ENCODE measurements at places on chromosomes 7 and 10.

- DNase-seq: peak; percentile 60
Observed at GRCh38 chr7:127383123-127383835, 9.2 kb downstream of the ZNF800 start.

GRCh38 chr7:1520539-1521234 is 9.8 kb upstream of the MAFK start:
- DNase-seq: peak; percentile 94

GRCh38 chr10:133009218-133009950 is 67.0 kb upstream of the CFAP46 start:
- no peak for DNase-seq

- DNase-seq: no peak
Observed at GRCh38 chr10:126868371-126868770, 36.9 kb upstream of the DOCK1 start.

DNA sequence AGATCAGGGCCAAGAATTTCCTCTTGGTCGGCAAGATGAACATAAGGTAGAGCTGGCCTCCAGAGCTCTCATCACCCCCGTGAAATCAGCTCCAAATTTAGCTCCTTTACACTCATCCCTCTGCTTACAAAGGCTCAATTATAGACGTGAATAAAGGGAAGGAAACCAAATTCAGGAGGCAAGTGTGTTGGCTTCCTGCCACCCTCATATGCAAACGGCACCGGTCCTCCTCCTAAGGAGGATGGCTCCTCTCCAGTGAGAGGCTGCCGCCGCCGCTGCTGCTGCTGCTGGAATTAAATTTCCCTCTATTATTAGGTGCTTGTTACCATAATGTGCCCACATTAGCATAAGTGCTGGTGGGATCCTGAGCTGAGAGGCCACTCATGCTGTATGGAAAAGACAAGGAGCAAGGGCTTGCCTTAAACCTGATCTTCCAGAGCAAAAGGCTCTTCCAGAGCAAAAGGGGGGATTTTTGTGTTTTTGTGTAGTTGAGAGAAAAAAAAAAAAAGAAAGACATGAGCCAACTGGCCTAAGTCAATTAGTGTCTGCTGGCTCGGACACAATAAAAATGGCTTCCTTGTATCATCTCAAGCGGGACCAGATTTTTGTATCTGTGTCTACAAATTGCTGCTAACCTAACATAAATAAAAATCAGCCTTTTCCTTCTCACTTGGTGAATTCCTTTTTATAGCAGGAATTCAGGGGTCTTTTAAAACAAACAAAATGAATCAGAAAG is 68.4 kb downstream of the CDHR3 start:
- DNase-seq: no peak

DNA sequence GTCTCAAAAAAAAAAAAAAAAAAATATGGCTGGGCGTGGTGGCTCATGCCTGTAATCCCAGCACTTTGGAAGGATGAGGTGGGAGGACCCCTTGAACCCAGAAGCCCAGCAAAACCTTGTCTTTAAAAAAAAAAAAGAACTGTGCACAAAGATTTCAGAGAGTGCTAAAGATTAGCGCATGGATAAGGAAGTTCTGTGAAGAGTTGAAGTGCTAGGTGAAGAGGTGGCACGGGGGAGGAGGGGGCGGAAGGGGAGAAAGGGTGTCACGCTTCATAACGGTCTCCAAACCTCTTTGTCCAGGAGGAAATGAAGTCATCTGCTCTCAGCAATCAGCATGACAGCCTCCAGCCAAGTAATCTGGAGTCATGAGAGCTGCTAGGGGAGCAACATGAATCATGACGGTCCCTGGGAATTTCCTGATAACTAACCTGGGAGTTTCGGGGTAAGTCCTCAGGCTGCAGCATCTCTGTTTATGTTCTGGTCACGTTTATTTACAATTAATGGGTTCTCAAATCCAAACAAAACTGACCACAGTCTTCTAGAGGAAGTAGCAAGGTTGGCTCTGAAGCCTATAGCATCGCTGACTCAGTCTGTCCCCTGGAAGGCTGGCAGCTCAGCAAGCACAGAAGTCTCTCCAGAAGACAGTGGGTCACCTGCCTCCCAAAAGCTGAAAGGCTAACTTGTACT is 1.9 kb upstream of the PLAU start:
- peak; percentile 97 for DNase-seq

DNA sequence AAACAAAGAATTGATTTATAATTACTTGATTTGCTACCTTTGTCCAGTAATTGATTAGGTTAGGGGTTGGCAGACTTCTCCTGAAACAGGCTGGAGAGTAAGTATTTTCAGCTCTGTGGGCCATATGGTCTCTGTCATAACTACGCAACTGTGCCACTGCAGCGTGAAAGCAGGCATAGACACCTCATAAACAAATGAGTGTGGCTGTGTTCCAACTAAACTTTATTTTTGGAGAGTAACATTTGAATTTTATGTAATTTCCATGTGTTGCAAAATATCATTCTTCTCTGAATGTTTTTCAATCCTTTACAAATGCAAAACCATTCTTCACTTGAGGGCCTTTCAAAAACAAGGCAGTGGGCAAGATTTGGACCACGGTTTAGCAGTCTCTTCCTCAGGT is 76.9 kb downstream of the GALNT17 start:
- DNase-seq: no peak
